Lower lobe of right lung (tissue), 2 donors: ENCODE measurements at places on chromosomes 7 and 10. TPM values are rescaled to one million over a fixed set of nuclear protein-coding genes. Genes with fewer than 3 reads are reported as not detected.

SLC13A4 gene
- total RNA-seq, result 0.27 TPM

DNA sequence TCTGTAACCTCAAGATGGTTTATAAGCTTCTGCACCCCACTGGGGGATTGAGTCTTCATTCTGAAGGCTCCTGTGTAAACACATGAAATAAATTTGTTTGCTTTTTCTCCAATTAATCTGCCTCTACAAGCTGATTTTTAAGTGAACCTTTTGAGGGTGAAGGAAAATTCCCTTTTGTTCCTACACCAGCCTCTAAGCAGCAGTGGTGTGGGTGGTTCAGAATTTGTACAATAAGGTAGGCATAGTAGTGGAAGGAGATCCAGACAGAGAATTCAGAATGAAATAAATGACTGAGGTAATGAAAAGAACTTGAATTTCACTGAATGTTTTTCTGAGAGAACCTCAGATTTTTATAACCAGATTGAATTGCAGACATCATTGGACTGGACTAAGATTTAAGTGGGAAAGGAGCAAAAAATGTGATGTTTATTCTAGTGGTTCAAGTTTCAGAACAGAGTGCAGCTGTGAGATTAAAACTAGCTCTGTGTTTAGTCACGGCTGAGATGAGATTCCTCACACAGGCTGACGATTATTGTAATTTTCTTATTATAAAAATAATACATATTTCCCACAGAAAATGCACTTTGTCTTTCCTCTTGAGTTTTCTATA lies 1162.2 kb downstream of the TYW1 start:
- DNase-seq, result no peak

DNA sequence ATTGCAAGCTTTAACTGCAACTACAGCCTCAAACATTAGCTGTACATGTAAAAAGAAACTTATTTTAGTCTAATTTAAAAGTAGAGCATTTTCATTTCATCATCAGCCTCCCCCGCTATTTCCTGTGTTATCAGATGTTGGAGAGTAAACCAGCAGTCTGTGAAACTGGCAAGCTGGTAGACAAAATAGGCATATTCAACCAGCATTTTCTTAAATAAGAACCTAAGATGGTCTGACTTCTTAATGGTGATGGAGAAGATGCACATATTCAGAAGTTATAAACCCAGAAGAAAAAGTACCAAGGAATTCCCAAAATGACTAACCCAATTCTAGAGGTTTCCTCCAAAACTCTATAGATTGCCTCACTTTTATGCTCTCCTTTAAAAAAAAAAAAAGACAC lies 24.9 kb downstream of the PIK3AP1 start:
- no peak for DNase-seq

GRCh38 chr10:8133146-8133545 lies 78.7 kb downstream of the GATA3 start:
- DNase-seq, result no peak

- no peak for DNase-seq
Observed at GRCh38 chr10:71094712-71095390, 117.5 kb upstream of the UNC5B start.

DNA sequence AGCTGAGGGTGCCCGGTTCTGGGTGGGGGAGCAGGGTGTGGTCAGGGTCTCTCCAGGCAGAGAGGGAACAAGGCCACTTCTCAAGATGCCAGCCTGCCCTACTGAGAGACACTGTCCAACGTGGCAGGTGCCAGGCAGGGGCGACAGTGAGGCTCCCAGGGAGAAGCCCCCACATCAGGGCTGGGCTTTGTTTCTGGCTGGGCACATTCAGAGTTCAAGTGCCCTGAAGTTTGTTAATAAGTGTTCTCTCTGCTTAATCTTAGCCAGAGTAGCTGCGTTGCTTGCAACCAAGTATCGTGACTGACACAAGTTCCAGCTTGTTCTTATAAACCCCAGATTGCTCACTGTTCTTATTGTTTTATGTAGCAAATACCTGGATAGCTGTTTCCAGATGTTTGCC lies 21.8 kb downstream of the FOXL3 start:
- DNase-seq, result peak; percentile 66

GNGT1 gene
- not detected for total RNA-seq

GRCh38 chr10:20970708-20971107 lies 73.6 kb upstream of the NEBL start:
- DNase-seq, result no peak

IFIT1B gene
- total RNA-seq, result not detected

- no peak for DNase-seq
Observed at GRCh38 chr7:11404355-11404754, 427.6 kb downstream of the THSD7A start.

HMX3 gene
- not detected for total RNA-seq

DNA sequence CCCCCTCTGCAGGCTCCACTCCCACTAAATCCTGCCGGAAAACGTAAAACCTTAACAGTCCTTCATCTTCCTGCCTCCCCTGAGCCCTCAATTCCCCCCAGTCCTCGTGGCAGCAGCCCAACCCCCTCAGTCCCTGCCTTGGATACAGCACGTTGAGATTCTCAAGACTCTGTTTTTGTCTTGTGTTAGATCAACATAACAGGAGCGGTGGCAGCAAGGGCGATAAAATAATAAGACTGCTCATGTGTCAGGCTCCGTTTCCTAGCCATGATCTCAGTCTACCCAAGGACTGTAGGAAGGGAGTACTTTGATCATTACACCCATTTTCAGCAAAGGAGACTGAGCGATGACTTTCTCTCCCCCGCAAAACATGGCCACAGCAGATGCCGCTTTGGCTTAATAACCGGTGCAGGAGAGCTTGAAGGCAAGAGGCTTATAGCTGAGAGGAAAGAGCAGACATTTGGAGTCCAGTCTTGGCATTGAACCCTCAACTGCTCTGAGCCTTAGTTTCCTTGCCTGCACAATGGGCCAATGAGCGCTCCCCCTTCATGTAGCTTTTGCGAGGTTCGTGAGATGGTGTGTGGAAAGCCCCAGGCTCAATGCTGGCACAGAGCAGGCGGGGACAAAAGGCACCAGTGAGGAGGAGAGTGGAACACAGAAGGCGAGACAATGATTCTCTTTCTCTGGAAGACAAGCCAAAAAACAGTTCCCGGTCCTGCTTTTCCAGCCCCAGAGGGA lies 42.1 kb upstream of the PCBD1 start:
- no peak for DNase-seq

- no peak for DNase-seq
Observed at GRCh38 chr7:31442626-31443025, 71.3 kb upstream of the ITPRID1 start.

OR9A2 gene
- not detected for total RNA-seq

NUTM2E gene
- not detected for total RNA-seq

GPER1 gene
- 26.0 TPM for total RNA-seq

CPA2 gene
- not detected for total RNA-seq

GRCh38 chr10:128568990-128569945 lies 443.0 kb upstream of the MKI67 start:
- DNase-seq, result no peak

DNA sequence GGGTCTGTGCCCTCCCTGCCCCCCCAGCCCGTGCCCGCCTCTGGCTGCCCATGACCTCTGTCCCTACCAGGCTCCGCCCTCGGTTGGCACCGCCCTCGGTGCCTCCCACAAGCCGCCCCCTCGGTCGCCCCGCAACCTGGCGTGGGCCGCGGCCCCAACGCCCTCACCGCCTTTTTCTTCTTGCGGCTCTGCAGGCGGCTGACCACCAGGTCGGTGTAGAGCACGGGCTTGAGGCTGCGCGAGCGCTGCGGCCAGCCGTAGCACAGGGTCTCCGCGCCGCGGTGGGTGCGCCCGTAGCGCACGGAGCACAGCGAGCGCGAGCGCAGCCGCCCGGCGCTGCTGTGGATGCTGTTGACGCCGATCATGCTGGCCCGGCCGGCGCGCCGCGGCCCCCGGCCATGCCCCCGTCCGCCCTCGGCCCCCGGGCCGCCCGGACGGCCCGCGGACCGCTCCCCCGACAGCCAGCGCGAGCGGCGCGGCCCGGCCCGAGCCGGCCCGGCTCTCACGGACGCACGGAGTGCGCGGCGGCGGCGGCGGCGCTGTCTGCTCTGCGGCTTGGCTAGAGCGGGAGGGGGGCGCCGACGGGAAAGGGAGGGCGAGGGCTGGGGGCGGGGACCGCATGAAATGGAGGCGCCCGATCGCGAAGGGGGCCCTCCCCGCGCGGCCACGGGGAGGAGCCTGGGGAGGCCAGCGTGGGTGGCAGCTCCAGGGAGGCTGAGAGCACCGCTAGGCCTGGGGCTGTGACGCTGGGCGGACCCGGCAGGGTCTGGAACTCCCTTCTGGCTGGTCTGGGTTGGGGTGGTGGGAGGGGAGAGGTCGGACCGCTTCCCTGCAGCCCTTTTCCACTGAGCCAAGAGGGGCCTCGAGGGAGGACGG lies 9.6 kb downstream of the PSD start:
- peak; percentile 47 for DNase-seq

GRCh38 chr10:93475227-93475626 lies 6.9 kb downstream of the MYOF start:
- DNase-seq, result no peak

- DNase-seq, result no peak
Observed at GRCh38 chr10:55410415-55410885, 609.4 kb upstream of the PCDH15 start.

DNA sequence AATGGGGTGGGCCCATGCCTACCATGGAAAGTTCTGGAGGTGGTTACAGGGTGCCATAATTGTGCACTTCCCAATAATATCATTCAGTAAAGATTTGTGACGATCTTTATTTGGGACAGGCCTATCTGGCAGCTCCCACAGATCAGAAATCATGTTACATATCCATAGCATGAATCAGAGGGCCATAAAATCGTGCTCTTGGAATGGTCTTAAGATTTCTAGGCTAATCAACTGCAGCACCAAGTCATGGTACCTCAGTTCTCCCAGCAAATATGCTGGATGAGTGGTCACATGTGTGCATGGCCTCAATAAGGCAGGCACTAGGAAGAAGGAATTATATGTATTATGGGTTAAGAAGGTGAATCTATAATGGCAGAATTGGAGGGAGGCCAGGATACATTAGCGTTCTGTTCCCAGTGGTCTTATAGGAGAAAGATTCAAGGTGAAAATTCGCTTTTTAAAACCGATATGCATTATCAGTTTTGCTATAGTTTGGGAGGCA lies 134.7 kb downstream of the NRP1 start:
- no peak for DNase-seq

SHH gene
- total RNA-seq, result 7.3 TPM

DNA sequence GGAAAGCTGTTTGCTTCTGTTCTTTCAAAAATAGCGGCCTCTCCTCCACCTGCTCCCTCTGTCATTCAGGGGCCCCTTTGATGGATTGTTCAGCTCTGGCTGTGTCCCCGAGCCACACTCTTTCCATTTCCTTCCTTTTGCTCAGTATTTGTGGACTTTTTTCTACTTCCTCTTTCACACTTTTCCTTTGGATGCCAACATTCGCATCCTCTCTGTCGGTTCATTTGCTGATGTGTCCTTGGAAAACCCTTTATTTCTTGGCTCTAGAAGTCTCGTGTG lies 11.7 kb upstream of the PWWP2B start:
- no peak for DNase-seq

GRCh38 chr10:62527019-62527827 lies 153.1 kb downstream of the ZNF365 start:
- DNase-seq, result no peak

EPO gene
- not detected for total RNA-seq

- no peak for DNase-seq
Observed at GRCh38 chr10:119677904-119678755, 26.9 kb downstream of the BAG3 start.

- DNase-seq, result no peak
Observed at GRCh38 chr7:818031-818699, 14.1 kb upstream of the SUN1 start.

PRKCQ gene
- 8.1 TPM for total RNA-seq

- no peak for DNase-seq
Observed at GRCh38 chr10:93255546-93255945, 181.9 kb downstream of the CYP26A1 start.

DNA sequence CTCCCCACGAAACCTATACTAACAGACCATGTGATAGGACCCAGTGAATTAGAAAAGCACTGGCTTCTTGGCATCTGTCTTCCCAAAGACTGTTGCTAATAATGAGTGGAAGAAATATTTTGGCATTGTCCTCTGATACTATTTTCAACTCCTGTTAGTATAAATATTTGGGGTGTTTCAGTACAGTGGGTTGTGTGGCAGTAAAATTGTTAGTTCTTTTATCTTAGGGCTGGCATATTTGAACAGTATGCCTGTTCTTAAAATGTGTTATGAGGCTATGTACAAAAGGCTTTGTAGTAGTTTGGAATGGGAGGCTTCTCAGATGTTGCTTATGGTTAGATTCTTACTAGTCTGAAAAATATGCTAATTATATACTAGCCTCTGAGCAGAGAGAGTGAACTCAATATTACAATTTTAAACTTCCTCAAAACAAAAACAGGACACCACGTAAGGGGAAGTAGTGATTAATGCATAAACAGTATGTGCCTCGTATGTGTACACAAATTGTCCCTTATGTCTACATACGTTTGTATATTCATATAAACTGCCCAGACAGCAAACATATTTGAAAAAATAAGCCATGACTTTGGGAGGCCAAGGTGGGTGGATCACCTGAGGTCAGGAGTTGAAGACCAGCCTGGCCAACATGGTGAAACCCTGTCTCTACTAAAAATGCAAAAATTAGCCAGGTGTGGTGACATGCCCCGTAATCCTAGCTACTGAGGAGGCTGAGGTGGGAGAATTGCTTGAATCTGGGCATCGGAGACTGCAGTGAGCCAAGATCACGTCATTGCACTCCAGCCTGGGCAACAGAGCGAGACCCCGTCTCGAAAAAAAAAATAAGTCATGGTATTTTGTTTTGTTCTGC lies 115.4 kb downstream of the ARID5B start:
- DNase-seq, result no peak

GJD4 gene
- not detected for total RNA-seq

SORBS1 gene
- total RNA-seq, result 58.2 TPM

ADD3 gene
- 94.6 TPM for total RNA-seq

DNA sequence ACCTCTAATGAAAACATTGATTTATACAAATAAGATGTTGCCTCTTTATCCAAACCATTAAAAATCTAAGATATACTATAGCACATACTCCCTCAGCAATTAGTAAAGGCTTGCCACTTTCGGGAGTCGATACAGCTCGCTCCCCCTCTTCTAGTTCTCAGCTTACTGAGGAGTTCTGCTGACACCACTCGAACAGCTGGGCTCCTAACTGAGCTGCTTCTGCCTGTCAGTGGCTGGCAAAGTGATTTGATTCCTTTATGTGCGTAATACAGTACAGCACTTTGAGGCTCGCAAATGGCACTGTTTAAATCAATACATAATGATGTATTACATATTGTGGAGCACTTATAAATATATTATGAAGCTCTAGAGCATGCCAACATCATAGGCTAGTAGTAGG lies 241.8 kb downstream of the CREB5 start:
- DNase-seq, result no peak
